ENCODE measurements at places on chromosomes 16 and 17. TPM values are rescaled to one million over a fixed set of nuclear protein-coding genes. Genes with fewer than 3 reads are reported as not detected.

The ABCC1 gene
- total RNA-seq, result 108 TPM

The CTF1 gene
- 0.29 TPM for total RNA-seq

The ABCC3 gene
- not detected for total RNA-seq

The NACA2 gene
- 0.60 TPM for total RNA-seq

The TOM1L1 gene
- total RNA-seq, result 0.32 TPM

The RHBDL1 gene
- total RNA-seq, result 0.71 TPM

The KRTAP1-5 gene
- total RNA-seq, result not detected

The RPL23 gene
- 1,871 TPM for total RNA-seq

All from activated T-helper 1 cell treated with anti-CD3 and anti-CD28 coated beads, Interleukin-12 subunit alpha, Interleukin-12 subunit beta, Interleukin-2, Interleukin-4 antibody, amounts not matched to agents 30 ng/mL and 10 ng/mL and 1 ng/mL, durations not matched to agents 14 hours and 24 hours and 36 hours (primary cell).